ENCODE measurements at places on chromosomes 11 and 22.

GRCh38 chr11:4763096-4763495 lies 6.6 kb downstream of the OR51F1 start:
- DNase-seq: no peak

- no peak for DNase-seq
These were observed 10.1 kb downstream of the RPS13 start for GRCh38 chr11:17067417-17067816.

DNA sequence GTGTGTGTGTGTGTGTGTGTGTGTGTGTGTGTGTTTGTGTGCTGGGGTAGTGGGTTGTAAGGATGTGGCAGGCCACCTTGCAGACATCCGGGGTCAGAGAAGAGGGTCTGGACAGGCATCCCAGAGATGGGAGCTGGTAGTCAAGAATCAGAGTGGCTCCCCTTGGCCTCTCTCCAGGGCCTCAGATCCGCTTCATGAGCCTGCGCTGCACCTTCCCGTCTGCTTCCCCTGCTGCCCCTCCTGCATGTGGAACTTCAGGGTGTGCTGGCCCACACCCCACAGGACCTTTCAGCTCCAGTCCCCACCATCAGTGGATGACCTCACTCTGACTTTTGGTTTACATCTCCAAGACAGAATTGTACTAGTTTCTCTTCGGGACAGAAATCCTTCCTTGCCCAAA lies 31.2 kb downstream of the TREH start:
- DNase-seq: no peak

GRCh38 chr11:58577555-58578135 lies 1.2 kb upstream of the ZFP91 start:
- no peak for DNase-seq

- no peak for DNase-seq
These were observed 13.1 kb upstream of the ARSA start for GRCh38 chr22:50640857-50641647.

DNA sequence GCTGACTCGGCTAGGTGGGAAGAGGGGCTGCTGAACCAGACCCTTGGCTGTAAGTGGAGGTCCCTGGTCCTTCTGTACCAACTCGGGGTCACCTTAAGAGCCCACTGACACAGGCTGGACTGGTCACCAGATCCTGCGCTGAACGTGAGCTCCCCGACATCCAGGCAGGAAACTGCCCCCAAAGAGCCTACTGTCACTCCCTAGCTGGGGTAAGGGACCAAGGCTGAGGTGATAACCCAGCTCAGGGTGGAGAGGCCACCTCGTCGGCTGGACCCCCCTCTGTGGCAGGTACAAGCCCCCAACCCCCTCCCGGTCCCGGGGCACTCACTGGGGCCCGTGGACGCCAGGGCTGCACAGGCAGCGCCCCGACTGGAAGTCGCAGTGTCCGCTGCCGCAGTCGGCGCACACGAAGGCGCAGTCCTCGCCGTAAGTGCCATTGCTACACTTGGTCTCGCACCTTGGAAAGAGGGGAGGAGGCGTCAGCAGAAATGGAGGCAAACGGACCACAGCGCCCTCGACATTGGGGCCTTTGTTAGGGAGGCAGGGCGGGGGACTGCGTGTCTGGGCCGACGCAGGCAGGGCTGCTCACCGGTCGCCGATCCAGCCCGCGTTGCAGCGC lies 7.4 kb downstream of the SCARF2 start:
- DNase-seq: no peak

Measured in hematopoietic multipotent progenitor cell treated with erythropoietin and hydrocortisone succinate and interleukin-3 and kit ligand, for 17 days (in vitro differentiated cells).